ENCODE measurements at places on chromosomes 2 and 18.

- peak; percentile 63 for DNase-seq
Measured at GRCh38 chr18:24118750-24119577, 19.9 kb upstream of the CABYR start.

GRCh38 chr18:66640431-66640830 lies 36.5 kb upstream of the CDH19 start:
- DNase-seq, result no peak

DNA sequence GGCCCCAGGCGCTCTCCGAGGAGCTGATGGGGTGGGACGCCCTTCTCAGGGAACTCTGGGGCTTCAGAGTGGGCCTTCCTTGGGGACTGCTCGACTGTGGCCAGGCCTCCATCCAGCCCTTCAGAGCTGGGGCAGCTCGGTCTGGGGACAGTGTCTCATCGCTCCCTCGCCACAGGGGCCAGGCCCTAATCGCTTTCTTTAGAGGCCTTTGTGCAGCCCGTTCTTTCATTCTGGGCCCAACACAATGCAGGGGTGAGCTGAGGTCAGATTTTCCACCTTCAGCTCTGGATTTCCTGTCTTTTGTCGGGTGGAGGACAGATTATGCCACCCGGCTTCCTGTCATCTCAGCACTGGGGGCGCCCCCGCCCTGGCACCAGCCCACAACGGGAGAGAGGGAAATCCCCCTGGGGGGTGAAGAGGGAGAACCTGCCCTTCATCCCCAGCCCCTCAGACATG lies 25.2 kb downstream of the MYCN start:
- DNase-seq, result no peak

DNA sequence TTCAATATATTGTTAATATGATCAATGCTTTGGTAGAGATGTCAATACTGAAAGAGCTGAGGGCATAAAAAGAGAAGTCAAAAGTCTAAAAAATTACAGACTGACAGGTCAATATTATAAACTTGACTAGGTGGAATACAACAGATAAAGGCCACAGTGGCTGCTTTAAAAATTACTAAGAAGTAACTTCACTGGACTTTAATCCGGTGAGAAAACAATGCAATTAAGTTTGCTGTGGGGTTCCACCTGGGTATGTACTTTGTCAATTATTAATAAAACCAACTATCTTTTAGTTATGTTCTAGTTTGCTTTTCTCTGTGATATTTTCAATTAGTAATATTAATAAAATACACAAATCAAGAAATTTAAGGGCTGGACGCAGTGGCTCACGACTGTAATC lies 44.7 kb downstream of the RAPH1 start:
- DNase-seq, result no peak

DNA sequence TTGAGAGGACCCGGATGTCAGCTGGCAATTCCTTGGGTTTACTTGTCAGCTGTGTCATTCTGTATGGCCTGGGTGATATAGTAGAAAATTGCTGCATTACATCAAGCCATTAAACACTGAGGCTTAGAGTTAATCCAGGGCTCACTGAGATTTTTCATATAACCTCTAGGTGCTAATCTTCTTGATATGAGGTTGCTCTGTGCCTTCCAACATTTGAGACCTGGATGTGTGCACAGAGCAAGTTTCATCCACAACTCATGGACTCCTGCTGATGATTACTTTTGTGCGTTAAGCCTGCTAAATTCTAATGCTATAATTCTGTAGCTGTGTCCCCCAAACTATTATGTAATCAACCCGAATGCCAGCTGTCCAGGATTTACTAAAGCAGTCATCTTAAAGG lies 178.4 kb upstream of the CDH20 start:
- DNase-seq, result no peak

DNA sequence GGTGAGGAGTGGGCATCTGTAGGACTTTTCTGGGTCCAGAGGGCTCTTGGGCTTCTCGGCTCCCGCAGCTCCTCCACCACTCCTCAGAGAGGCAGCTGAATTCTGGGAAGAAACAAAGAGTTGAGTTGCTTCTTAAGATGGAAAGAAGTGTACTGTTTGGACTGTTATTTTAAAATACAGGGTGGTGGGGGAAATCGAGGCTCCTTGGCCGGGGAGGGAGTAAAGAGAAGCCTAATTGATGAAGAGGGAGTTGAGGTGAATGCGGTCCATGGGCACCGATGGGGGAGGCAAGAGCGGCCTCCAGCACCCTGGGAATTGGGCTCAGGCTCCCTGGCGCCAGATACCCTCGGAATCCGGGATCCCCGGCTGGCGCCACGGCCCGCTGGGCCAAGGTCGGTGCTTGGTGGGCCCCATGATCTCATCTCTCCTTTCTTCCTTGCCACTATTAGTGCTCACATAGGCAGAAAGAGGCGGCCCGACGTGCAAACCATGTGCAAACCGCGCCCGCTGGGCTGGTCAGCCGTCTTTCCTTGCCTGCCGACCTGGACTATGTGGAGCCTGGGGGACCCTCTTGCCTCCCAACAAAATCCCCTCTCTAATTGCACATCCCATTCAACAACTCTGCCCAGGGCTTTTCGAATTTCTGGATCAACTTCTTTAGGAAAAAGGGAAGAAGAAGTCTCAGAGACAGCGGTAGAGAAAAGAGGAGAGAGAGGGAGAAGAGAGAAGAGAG lies 604 bp upstream of the SIX3 start:
- DNase-seq, result no peak

DNA sequence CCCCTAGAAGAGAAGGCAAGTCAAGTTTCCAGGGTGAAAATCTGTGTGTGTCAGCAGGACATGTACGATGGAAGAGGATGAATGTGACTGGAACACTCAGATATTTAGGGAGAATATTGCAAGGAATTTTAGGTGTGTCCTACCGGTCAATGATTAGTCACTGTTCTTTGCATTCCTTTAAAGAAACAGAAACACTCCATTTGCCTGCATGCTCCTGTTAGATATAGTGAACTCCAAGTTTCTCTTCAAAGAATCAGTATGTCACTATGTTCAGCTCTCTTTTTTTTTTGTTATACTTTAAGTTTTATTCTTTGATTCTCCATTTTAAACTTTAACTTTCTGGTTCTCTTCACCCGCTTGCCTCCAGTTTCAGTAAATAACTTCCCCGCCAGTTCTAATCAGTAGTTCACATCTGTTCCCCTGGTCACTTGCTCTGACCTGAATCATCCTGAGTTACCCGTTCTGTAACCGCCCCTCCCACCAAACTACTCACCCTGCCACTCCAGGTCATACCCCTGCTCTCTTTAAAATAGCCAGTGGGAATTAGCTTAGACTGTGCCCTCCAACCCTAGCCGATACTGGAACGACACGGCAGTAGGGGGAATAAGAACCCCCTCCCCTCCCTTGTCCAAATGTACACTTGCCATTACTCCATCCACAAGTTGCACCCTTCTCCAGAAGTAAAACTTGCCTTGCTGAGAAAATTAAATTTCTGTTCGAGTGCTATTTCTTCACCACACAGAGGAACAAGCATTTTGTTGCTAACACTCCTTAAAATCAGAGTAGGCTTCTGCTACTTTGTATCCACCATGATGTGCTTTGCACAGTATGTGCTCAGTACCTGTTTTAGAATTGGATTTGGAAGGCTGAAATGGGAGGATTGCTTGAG lies 268.4 kb downstream of the METTL4 start:
- DNase-seq, result peak; percentile 68

DNA sequence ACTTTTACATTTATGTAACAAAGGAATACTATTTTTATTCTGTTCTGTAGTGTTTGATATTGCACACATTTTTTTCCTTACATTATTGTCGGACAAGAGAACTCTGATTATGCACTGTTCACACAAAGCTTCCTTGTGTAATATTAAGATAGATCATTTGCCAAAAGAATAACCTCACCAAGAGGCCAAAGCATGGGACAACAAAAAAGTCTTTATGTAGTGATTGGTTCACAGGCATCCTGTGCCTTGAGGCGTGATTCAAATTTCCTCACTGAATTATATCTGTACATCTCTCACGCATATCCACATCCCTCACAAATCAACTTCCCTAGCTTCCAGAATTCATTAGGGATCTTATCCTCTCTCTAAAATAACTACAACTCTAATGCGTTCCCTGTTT lies 642.7 kb downstream of the NR4A2 start:
- DNase-seq, result no peak

- no peak for DNase-seq
Measured at GRCh38 chr2:226693521-226693920, 106.1 kb downstream of the IRS1 start.

- no peak for DNase-seq
Measured at GRCh38 chr2:224041554-224041953, 2.5 kb upstream of the SERPINE2 start.

GRCh38 chr2:172749388-172749787 lies 13.7 kb downstream of the RAPGEF4 start:
- DNase-seq, result no peak

DNA sequence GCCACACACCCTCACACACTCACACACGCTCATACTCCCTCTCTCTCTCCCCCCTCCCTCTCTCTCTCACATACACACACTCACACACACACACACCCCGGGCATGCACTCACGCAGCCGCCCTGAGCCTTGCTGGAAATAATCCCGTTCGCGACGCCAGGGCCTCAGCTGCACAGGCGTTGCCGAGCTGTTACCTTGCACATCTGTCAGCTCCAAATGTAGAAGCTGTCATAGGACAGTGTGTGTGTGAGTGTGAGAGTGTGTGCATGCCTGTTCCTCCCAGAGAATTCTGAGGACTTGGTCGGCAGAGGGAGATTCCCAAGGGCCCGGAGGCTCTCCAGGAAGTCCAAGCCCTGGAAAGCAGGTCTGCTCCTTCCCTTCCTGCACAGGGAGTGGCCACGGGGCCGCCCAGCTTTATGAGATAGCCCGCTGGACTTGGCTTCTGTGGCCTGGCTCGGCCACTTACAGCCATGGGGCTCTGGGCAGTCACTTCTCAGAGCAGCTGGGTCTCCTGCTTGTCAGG lies 8.6 kb downstream of the SPR start:
- DNase-seq, result no peak

DNA sequence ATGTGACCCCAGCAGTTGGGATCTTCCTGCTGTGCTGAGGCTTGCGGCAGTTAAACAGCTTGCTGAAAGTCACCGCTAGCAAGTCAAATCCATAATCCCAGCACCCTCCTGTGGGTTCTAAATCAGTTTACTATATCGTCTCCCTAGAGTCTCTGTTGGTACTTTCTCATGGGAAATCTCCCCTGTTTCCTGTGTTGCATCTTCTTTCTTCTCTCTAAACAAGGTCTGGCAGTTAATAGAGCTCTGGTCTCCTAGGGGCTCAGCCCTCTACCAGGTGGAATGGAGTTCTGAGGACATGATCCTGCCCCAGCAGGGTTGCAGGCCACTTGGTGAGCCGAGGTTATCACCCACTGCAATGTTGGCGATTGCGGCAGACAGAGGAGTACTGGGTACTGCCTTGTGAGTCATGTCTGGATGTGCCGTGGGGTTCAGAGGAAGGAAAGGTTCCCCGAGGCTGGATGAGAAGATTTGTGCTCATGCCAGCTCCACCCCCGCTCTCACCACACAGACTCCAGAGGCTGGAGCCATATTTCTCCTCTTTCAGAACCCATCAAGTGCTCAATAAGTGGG lies 59.4 kb upstream of the SIX2 start:
- DNase-seq, result no peak

GRCh38 chr2:7825591-7826312 lies 856.1 kb upstream of the ID2 start:
- no peak for DNase-seq

- DNase-seq, result peak; percentile 35
Measured at GRCh38 chr18:616380-616995, 19.7 kb downstream of the CLUL1 start.

DNA sequence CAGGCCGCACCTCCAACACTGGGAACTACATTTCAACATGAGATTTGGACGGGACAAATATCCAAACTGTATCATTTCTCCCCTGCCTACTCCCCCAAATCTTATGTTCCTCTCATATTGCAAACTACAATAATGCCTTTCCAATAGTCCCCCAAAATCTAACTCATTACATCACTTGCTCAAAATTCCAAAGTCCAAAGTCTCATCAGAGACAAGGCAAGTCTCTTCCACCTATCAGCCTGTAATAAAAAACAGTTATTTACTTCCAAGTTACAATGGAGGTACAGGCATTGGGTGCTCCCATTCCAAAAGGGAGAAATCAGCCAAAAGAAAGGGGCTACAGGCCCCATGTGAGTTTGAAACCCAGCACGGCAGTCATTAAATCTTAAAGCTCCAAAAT lies 12.6 kb upstream of the UGT1A8 start:
- DNase-seq, result no peak

Data from HCT116 (cell line).